Heart left ventricle (tissue), 16 donors: ENCODE measurements at places on chromosomes 1 and 21. TPM values are rescaled to one million over a fixed set of nuclear protein-coding genes. Genes with fewer than 3 reads are reported as not detected.

Gene SERINC2
- total RNA-seq, result 0.94 TPM

Gene AMY1B
- not detected for total RNA-seq

Gene SIM2
- total RNA-seq, result not detected

Gene CYP4Z1
- total RNA-seq, result 0.52 TPM

Gene MANEAL
- 0.69 TPM for total RNA-seq

Gene SELE
- total RNA-seq, result 9.4 TPM

Gene SRGAP2B
- 7.4 TPM for total RNA-seq

Gene CHI3L1
- 13.1 TPM for total RNA-seq

Gene EDN2
- 1.9 TPM for total RNA-seq

Gene ILDR2
- 12.4 TPM for total RNA-seq

Gene LRRC41
- 40.2 TPM for total RNA-seq

Gene FHAD1
- 1.1 TPM for total RNA-seq

Gene LIPI
- total RNA-seq, result not detected

Gene BACH1
- 32.2 TPM for total RNA-seq

Gene MRPL37
- total RNA-seq, result 95.6 TPM

Gene TDRD5
- not detected for total RNA-seq

Gene RGS18
- 0.22 TPM for total RNA-seq

Gene EXO5
- total RNA-seq, result 6.3 TPM

Gene FCRLB
- total RNA-seq, result 0.75 TPM

Gene KIF21B
- 0.47 TPM for total RNA-seq
